ENCODE measurements at places on chromosomes 12 and 14.
A peak's percentile ranks its signal among the peaks of the same experiment; 100 is the strongest.

DNA sequence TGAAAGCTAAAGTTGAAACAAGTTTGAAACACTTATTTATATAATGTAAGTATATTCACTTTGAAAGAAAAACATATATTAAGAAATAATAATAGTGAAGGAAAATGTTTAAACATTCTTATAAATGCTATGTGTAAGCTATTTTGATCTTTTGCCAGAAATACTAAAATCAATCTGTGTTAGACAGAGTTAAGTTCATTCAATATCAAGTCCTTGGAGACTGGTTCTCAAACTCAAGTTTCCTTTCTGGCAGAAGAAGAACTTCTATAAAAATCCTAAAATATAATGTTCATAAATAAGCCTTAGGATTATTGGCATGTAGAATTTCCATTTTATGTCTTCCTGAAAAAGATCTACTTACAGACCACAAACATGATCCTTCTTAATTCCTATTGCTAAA is 45.3 kb downstream of the TAOK3 start:
- DNase-seq: no peak

DNA sequence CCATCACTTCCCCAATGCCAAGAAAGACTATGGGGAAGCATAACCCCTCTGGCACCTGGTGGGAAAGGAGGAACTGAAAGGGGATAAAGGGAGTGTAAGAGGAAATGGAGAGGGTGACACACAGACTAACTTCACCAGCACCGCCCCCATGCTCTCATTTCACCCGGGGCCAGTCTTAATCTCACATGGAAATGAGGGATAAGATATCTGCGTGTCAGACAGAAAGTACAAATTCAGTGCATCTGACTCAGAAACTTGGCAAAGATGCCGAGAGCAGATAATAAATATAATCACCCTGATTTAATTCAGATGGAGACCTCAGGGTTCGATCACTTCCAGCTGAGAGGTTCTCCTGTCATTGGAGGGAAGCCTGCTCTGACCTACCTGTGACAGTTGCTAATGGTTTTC is 191.6 kb downstream of the DUSP6 start:
- DNase-seq: no peak

DNA sequence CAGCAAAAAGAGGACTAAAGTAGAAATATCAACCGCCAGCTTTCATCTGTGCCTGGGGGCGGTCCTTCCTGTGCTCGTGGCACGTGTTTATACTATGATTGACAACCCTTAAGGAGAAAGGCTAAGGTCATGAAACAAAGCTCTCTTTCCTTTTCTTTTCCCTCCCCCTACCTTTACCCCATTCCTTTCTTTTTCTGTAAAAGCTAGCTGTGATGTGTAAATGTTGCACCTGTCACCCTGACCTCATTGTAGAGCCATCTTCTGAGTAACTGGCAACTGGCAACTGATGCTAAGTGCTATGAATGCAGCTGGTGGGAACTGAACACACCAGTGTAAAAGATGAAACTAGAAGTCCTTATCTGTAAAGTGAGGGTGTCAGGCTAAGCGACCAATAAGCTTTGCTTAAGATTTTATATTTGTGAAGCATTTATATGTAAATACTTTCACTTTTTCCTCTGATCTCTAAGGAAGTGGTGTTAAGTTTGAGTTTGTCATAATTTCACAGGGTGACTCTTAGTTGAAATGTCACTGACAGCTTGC is 102.8 kb upstream of the BCAT1 start:
- no peak for DNase-seq

GRCh38 chr14:54807881-54808280 is 94.7 kb downstream of the GCH1 start:
- no peak for DNase-seq

DNA sequence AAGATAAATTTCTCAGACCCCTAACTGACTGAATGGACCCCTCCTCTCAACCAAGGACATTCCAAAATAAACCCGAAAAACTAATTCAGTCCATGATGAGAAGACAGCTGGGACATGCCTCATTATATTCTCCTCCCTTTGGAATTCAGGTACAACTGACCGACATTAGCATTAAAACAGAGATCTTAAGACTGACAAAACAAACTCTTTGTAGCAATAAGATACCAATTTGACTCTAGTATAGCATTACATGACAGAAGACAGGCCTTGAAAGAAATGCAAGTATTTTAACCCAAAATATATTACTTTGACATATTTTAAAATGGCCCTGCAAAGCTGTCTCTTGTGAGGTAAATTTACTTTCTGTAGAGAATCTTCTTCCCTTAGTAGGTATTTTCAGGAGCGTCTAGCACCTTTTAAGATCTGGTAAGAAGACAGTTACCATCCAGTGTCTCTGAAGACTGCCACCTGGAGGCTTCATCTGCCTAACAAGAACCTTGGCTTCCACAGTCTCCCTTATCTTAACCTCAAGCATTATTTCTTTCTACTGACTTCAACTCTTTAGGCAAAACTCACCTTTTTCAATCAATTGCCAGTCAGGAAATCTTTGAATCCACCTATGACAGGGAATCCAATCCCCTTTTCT is 957.5 kb downstream of the SLC6A15 start:
- DNase-seq: no peak

DNA sequence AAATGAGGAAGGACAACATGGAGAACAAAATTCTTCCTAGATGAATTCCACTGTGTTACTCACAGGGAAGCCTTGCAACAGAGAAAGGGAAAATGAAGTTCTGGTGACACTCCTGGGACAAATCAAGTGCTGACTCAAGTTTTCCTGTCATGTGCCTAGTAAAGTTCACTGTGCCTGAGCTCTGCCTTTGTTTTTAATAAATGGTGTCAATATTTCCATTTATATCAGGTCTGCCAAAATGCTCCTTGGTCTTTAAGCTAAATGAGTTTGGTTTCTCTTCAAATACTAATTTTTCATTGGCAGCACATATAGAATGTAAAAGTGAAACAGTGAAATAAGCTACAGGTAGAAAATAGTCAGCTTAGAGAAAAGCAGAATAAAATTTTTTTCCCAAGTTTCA is 33.0 kb downstream of the HIGD1C start:
- DNase-seq: no peak

DNA sequence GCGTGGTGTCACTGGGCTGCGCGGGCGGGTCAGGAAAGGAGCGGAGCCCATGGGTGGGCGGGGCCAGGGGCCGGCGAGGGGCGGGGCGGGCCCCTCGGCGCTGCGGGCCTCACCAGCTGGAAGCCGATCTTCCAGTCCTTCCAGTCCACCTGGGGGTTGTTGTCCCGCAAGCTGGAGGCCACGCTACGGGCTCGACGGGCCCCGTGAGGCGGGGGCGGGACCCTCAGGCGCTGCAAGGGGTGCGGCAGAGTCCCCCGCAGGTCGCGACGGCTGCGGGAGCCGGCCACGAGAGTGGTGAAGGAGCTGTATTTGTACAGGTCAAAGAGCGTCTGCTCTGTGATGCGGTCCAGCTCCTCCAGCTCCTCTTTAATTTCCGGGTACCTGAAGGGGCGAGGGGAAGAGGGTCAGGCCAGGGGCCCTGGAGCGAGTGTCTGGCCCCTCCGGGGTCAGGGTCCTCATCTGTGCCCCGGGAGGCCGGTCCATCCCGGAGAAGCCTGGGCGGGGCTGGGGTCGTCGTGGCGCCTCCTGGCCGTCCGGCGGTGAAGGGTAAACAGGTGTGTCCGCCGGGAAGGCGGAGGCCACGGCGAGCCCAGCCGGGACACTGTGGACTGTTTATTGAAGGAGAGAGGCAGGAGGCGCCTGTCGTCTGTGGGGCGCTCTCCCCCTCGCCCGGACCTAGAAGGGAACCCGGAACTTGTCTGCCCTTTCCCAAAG is 11.9 kb downstream of the SCNN1A start:
- DNase-seq: no peak

DNA sequence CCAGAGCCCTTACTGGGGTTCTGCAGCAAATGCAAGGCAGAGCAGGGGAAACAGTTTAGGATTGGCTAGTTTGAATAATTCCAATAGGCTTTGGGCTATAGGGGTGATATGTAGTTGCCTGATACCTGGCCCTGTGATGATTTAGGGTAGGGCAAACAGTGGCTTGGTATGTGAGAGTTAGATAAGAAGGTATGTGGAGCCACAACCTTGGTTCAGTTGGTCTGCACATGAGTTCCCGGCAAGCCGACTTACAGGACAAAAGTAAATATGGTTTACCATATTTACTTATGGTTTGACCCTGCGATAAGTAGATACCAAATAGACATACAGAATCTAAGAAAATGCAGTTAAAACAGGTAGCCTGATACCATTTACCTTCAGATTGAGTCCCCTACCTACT is 8.3 kb upstream of the CAPRIN2 start:
- DNase-seq: no peak

DNA sequence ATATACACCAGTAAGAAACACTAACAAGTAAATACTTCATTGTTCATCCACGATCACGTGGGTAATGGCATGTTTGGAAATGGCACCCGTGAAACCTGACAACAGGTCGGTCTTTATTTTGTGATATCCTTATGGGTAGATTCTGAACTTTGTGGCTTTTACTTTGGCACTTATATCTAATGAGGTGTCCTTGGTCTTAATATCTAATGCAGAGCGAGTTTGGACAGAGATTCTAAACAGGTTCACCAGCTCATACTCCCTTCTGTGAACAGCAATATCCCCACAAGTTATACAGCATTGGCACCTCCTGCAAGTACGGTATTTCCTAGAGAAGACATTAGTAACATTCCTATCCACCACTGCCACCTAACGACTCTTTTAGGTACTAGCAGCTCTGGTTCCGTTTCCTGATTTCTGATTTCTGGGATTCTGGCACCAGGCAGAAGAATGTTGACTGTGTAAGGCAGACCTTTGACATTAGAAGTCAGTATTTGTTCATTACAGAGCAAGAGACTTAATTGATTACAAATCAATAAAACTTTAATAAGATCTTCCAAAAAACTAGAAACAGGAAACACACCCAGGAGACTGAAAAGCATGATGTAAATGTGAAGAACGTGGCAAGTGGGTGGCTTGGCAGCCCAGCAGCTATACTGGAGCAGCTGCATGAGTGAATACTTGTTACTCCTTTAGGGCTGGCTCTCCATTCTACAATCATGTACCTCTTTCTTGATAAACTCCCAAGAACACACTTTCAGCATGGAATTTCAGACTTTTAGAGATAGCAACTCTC is 2.5 kb downstream of the ANG start:
- no peak for DNase-seq

GRCh38 chr12:95072900-95073697 is at the start of gene NR2C1:
TSS of gene NR2C1 (minus strand) at chr12:95073618. CDS start at chr12:95067384, 6,234 bp downstream.
- DNase-seq: peak; percentile 82

DNA sequence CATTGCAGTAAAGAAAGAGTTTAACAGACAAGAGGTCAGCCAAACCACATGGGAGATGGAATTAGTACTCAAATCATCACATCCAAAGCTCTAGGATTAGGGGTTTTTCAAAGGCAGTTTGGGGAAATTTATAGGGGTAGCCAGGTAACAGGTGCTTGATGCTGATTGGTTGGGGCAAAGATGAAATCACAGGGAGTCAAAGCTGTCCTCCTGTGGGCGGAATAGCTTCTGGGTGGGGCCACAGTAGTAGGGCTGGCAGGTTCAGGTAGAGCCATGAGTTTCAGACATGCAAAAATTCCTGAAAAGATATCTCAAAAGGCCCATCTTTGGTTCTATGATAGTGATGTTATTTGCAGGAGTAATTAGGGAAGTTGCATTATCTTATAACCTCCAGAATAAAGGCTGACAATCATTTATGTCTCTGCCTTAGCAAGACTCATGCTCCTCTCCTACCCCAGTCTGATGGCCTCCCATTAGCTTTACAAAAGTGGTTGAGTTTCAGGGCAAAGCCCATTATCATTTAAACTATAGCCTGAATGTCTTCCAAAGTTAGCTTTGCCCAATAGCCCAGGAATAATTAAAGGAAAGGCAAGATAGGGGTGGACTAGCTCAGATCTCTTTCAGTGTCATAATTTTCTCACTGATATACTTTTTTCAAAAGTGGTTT is 42.1 kb upstream of the CNTN1 start:
- DNase-seq: no peak

GRCh38 chr12:19779395-19780056 is 340.2 kb downstream of the AEBP2 start:
- no peak for DNase-seq

GRCh38 chr12:33825986-33826602 is 196.2 kb upstream of the ALG10 start:
- DNase-seq: no peak

DNA sequence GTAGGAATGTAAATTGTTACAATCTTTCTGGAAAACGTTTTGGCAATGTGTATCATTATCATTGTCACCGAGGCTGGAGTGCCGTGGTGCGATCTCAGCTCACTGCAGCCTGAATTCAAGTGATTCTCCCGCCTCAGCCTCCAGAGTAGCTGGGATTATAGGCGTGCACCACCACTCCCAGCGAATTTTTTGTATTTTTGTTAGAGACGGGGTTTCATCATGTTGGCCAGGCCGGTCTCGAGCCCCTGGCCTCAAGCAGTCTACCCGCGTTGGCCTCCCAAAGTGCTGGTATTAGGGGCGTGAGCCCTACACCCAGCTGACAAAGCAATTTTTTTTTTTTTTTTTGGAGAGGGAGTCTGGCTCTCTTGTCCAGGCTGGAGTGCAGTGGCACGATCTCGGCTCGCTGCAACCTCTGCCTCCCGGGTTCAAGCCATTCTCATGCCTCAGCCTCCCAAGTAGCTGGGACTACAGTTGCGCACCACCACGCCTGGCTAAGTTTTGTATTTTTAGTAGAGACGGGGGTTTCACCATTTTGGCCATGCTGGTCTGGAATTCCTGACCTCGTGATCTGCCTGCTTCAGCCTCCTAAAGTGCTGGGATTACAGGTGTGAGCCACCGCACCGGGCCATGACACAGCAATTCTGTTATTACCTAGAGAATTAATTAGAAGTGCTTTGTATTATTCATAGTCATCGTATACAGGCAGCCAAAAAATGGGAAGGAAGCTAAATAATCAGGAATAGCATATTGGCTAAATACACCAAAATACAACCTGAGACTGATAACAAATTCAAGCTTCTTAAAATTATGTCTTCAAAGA is 1.2 kb downstream of the ACTR6 start:
- no peak for DNase-seq

- no peak for DNase-seq
Measured at GRCh38 chr12:93776581-93777018, 99.4 kb downstream of the CRADD start.

GRCh38 chr12:29103539-29103974 is 45.5 kb upstream of the FAR2 start:
- DNase-seq: peak; percentile 5

- DNase-seq: no peak
Measured at GRCh38 chr14:92942136-92942535, 19.2 kb downstream of the CHGA start.

GRCh38 chr12:14937689-14938088 is 648 bp downstream of the ERP27 start:
- DNase-seq: no peak

- no peak for DNase-seq
Measured at GRCh38 chr12:114952573-114953271, 268.7 kb upstream of the TBX3 start.

Data from activated CD8-positive, alpha-beta memory T cell treated with anti-CD3 and anti-CD28 coated beads for 1 hour (primary cell).